HS-5 (cell line): ENCODE measurements at places on chromosomes 3 and 15.

GRCh38 chr15:98745650-98746374 is 97.5 kb downstream of the IGF1R start:
- no peak for DNase-seq

DNA sequence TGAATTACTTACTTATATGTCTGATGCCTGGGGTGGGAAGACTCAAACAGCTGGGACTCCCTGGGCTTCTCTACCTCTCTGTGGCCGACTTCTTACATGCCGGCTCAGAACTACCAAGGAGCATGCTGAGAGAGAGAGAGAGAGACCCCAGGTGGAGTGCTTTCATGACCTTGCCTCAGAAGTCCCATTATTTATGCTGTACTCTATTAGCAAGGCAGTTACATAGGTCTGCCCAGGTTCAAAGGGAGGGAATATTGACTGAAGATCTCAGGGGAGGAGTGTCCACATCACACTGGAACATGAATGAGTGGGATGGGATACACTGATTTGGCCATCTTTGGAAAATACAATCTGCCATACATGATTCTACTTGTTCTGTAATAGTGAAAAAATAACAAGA is 16.2 kb downstream of the CCDC32 start:
- no peak for DNase-seq

DNA sequence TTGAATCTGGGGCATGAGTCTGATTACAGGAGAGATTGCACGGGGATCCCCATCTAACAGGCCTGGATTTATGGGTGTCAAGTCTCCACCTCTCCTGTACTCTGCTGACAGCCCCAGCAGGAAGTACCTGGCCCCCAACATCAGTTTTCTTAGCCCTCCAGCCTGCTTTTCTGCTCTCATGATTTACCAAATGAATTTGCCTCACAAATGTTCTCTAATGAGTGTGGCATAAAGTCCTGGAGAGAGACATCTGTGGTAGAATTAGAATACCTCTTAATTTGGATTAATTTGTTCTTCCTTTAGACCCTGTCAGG is 60.1 kb downstream of the FNDC3B start:
- no peak for DNase-seq

DNA sequence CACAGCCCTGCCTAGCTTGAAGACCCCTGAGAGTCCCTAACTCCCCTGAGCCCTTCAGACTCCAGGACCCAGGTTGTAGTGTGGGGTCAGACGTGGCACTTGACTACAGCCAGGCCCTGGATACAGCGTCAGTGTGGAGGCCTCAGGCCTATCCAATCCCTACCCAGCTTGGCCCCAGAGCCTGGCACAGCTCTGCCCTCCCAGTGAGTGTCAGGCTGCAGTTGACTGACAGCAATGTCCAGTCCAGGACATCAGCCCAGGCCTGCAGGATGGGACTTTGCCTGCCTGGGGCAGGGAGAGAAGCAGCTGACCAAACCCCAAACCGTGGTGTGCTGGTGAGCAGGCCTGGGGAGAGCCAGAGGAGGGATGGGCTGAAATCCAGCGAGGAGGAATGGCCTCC is 27.3 kb downstream of the KLF13 start:
- DNase-seq, result no peak

DNA sequence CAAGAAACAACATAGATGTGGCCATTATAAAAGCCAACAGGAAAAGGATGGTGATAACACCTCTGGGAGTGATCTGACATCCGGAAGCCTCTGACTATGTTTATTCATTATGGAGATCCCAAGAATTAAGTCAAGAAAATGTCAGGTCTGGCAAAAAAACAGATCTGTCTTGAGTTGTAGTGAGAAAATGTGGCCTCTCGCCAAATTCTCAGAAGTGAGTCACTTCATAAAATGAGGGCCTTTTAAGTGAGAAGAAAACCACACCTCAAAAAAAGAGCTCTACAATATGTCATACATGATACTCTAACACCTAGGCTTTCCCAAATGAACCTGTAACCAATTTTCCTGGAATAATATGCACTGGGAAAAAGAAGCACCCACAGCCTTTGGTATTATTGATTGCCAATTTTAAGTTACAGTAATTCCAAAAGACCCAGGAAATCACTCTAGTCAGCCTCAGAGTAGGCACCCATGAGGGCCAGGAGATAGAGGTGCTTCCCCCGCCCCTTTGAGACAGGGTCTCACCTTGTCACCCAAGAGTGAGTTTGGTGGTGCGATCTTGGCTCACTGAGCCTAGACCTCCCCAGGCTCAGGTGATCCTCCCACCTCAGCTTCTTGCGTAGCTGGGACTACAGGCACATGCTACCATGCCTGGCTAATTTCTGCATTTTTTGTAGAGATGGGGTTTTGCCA is 38.0 kb downstream of the CCR3 start:
- peak; percentile 67 for DNase-seq

DNA sequence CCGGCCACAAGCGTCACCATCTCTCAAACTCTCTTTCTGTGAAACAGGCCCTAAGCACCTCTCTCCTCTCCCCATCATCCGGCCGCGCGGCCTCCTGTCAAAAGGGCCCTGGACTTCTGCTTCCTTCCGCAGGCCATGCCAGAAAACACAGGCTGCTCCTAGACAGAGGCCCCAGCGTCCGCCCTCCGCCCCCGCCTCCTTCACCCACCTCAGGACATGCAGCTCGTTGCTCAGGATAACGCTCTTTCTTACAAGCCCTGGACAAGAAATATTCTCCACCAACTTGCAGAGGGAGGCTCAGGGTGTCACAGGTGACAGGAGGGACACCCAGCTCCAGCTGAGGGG is 212.0 kb downstream of the XXYLT1 start:
- no peak for DNase-seq

GRCh38 chr3:75303741-75304140 is 360.4 kb upstream of the FRG2C start:
- DNase-seq, result no peak

DNA sequence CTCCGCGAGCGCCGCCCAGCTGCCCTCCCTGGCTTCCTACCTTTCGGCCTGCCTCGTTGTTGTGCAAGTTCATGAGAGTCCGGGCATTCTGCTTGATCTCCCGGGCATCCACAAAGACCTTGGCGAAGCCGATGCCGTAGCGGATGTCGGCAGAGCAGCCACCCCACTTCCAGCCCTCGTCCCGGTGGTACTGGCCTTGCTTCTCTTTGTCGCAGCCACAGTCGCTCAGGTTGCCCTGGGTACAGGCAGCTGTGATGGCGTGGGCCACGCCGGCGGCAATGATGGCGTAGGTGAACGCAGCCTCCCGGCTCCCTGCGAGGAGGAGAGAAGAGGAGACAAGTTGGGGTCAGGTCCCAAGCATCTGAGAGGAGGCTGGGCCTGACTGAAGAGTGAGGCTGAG is 25.4 kb downstream of the WNT7A start:
- DNase-seq, result no peak

DNA sequence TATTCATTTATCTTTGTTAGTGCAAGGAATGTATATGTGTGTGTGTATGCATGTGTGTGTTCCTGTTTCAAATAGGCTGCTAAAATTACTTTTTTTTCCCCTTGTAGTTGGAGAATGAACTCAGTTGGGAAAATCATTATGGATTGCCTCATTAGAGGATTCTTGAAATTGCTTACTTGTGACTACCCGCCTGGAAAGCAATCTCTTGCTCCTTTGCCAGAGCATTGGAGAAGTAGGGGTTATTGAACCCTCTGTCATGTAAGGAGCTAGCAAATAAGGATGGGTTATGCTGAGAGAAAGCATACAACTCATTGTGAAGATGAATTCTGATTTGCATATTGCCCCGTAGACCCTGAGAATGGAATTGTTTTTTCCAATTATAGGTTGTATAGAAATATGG is 474.5 kb downstream of the CADM2 start:
- DNase-seq, result peak; percentile 6

- DNase-seq, result no peak
Observed at GRCh38 chr3:190108804-190109203, 11.9 kb downstream of the P3H2 start.

GRCh38 chr3:22231061-22231460 is 480.1 kb upstream of the ZNF385D start:
- no peak for DNase-seq

DNA sequence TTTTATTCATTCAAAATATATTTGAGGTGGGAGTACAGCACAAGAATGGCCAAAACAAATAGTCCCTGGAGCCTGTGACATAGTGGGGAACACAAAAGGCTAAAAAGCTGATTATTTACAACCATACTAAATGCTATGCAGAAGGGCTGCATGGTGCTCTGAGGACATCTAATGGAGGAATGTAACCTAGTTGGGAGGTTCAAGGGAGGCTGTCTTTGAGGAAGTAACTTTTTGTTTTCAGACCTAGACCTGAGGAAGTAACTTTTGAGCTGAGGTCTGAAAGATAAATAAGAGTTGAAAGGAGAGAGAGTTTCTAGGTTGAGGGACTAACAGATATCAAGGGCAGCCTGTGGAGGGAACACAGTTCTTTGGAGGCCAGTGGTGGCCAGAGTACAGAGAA is 34.8 kb upstream of the RASA2 start:
- no peak for DNase-seq

GRCh38 chr3:128236657-128237056 is 83.4 kb downstream of the EEFSEC start:
- no peak for DNase-seq

DNA sequence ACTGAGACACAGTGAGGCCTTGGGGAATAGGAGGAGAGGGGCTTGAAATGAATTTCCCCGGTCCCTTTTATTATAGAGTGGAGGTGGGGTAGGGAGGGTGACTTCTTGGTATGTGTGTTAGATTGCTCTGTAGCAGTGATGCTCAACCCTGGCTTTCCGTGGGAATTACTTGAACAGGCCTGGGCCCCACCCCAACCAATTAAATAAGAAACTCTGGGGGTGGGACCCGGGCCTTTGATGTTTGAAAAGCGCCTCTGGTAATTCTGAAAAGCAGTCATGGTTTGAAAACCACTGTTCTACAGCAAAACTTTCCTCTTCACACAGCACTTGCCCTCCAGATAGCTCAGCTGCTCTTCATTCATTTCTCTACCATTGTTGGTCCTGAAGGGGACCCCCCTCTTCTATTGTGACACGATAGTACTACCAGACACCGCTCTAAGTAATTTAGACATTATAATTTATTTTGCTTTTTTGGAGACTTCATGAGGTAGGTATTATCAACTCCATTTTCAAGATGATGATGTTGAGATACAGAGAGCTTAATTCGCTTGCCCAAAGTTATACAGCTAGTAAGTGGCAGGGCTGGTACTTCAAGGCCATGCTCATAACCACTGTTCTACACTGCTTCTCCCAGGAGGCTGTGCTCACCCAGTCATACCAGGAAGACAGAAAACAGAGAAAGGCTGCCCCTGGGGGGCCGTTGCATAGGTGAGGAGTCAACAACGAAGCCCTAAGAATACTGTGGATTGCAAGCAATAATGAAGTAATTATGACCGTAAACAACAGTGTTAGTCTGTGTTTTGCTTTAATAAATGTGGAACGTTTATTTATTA is 176.2 kb downstream of the PEX5L start:
- no peak for DNase-seq

DNA sequence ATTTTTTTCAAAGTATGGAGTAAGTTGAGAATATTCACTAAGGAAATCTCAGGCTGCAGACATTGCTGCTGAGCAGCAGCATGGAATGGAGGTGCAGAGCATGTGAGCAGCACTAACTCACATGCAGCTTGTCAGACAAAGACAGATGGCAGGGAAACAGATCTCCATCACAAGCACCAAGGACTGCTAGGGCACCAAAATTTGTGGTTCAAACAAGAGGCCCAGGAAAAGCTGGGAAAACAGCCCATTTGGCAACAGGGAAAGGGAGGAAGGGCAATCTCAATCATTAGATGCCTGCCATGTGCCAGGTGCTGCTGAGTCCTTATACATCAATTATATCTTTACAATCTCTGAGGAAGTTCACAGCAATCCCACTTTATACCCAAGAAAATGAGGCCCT is 47.2 kb upstream of the EIF1B start:
- DNase-seq, result no peak

DNA sequence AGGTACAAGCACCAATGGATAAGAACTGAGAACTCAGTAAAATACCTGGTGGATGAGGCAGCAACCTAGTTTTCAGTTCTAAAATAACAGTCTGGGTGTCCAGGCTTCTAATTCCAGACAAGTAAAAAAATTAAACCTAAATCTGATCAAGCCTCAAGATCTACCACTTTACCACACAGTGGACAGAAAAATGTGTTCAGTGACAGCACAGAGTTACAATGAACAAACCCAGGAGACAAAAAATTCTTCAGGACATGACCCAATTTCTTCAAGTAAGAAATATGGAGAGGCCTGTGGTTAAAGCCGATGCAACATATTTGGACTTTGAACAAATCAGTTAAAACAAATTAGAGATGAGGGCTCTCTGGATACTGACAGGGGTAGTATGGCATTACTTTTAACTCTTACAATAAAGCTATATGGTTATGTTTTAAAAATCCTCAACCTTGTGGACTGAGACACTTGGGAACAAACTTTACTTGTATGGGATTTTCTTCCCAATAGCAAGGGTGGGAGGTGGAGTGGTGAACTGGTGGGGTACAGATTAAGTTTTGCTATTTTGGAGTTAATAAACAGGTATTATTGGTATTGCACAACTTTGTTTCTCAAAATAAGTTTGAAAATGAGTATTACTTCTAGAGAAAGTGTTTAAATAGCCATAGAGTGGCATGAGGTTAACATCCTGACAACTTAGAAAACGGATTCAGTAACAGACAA is 14.2 kb downstream of the CCNL1 start:
- no peak for DNase-seq

DNA sequence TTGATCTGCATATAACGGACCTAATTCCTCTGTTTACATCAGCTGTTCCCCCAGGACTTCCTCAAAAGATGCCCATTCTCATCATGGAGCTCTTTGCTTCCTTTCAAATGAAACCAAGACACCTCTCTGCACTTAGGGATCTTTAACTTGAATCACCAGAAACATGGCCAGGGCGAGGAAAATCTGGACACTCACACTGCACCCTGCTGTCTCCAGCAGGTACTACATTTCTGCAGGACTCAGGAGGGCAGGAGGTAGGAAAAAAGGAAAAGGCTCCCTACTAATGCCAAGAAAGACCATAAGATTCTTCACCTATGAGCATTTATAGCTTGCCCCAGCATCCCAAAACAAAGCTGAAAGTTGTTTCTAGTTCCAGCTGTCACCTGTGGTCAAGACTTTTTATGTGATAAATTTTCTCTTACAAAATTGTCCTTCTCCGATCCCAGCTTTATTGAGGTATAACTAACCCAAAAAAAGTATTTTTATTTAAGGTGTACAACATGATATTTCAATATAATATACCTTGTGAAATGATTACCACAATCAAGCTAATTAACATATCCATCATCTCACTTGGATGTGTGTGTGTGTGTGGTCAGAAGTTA is 87.3 kb upstream of the C15orf61 start:
- no peak for DNase-seq

GRCh38 chr15:76339305-76340197 is 3.0 kb downstream of the ISL2 start:
- DNase-seq, result no peak

DNA sequence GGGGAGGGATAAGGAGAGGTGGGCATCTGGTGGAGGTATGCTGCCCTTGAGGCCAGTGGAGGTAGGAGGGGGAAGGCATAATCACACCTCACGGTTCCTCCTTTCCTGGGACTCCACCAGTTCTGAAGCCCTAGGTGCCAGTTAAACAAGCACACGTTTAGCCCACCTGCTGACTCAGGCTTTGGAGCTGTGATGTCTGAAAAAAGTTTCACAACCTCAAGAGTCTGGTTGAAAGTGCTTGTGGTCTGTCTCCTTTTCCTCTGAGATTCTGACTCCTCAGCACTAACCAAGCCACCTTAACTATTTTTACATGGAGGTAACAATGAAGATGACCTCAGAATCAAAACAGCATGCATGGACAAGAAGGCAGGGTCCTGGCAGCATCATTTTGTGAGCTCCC is 23.0 kb downstream of the HPS3 start:
- no peak for DNase-seq

- no peak for DNase-seq
Observed at GRCh38 chr15:45869034-45869668, 234.3 kb downstream of the SQOR start.
